IPS-NIHi11 (cell line): ENCODE measurements at places on chromosomes 11 and 22.
A peak's percentile ranks its signal among the peaks of the same experiment; 100 is the strongest.

- DNase-seq, result peak; percentile 76
Measured at GRCh38 chr11:70128435-70128906, 50.4 kb downstream of the ANO1 start.

- no peak for DNase-seq
Measured at GRCh38 chr22:45860201-45860600, 116.8 kb downstream of the WNT7B start.

- DNase-seq, result no peak
Measured at GRCh38 chr11:69263736-69264052, 30.3 kb upstream of the MYEOV start.

- no peak for DNase-seq
Measured at GRCh38 chr11:78081583-78081982, 1.9 kb upstream of the NDUFC2 start.

GRCh38 chr11:133476570-133477250, 55.6 kb downstream of the OPCML start:
- peak; percentile 25 for DNase-seq

DNA sequence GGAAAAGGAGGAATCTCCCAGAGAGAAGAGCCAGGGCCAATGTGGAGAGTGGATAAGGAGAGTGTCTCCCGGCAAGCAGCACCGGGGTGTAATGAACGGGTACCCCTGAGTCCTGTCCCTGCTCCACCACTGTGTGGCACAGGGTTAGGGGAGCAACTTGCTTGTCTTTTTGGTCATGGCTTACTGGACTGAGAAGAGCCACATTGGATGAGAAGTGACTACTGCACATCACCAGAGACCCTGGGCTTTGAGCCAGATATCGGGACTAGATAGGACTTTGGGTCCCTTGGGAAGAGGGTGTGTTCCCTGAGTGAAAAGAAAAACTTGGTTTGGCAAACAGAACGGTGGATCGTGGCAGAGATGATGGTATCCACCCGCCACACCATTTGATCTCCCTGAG, 24.6 kb downstream of the SDHAF2 start:
- DNase-seq, result no peak

- DNase-seq, result peak; percentile 89
Measured at GRCh38 chr22:43385770-43386641, 25.8 kb upstream of the MPPED1 start.

- DNase-seq, result no peak
Measured at GRCh38 chr11:34788642-34789041, 127.5 kb downstream of the APIP start.

- no peak for DNase-seq
Measured at GRCh38 chr11:69862797-69863543, 43.8 kb upstream of the FGF3 start.

DNA sequence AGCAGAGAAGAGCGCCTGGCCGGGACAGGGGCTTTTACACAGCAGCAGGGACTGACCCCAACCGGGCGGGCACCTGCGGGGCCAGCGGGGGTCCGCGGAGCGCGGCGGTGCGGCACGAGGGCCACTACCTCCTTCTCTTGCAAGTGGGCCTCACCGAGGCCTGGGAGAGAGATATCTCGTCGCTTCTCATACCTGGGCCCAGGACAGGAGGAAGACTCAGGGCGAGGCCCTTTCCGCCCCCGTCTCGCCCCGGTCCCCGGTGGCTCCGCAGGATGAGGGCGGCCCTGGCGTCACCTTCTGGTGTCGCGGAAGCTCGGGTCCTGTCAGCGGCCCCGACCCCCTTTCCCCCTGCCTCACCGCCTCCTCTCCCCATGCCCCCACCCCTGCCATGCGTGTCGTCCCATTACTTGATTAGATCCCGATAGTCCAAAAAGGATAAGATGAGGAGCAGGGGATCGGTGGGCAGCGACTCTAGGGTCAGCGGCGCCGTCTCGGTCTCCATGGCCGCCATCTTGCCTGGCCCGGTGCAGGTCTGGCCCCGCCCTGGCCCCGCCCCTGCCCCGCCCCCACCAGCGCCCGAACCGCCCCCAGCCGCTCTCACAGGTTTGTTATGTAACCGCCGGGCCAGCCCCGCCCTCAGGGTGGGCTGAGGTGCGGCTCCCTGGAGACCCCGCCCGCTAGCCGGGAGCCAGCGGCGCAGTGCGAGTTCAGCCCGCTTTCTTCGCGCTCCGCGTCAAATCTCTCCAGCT, at the start of gene FBXO3:
TSS of gene FBXO3 (minus strand) at position 534 of the 749 bp plus-strand sequence. CDS start at position 511, 23 bp downstream.
- peak; percentile 99 for DNase-seq

- DNase-seq, result no peak
Measured at GRCh38 chr11:101138245-101138930, 8.8 kb upstream of the PGR start.

DNA sequence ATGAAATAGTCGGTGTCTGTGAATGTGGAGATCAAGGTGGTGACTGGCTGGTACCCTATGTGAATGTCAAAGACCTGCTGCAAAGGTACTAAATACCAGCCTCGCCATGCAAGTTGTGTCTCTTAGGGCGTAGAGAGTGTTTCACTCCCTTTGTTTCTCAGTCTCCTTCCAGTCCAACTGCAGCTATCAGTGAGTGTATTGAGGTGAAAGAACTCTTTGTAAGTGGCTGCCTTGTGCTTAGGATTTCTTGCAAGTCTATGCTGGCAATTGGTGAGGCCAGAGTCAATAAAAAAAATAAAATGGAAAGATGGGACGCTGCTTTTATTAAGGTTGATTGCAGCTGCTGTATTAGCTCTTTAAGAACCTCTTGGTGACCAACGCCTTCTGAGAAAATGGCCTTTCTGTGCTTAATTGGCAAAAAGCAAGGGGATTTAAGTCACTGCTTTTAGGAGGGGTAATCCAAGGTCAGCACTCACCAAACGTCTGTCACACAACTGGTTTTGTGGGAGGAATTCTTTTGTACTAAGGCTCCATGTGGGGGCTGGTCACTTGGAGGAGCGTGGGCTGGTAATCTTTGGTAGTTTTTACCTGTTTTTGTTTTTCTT, 95.1 kb downstream of the PARVA start:
- DNase-seq, result no peak

- DNase-seq, result no peak
Measured at GRCh38 chr11:68976095-68976494, 4.7 kb downstream of the MRGPRD start.

DNA sequence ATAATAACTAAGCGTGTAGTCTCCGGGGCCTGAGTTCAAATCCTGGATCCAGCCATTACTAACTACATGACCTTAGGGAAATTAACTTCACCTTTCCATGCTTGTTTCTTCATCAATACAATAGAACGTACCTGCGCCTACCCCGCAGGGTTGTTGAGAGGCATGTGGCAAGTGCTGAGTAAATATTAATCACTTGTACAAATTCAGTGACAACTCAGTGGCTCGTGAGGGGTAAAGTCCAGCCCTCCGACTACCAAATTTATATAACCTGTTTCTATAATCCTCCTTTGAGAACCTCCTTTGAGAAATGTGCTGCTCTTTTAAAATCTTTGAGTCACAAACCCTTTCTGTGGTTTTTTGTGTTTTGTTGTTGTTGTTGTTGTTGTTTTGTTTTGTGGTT, 49.8 kb downstream of the FEZ1 start:
- no peak for DNase-seq

GRCh38 chr22:30307041-30307574, 17.8 kb upstream of the CASTOR1 start:
- no peak for DNase-seq

- DNase-seq, result no peak
Measured at GRCh38 chr22:23106906-23107367, 34.9 kb downstream of the RSPH14 start.

- peak; percentile 81 for DNase-seq
Measured at GRCh38 chr22:22787786-22788459, 99.7 kb upstream of the IGLL5 start.

- DNase-seq, result no peak
Measured at GRCh38 chr11:1743585-1744136, 6.7 kb downstream of the IFITM10 start.

DNA sequence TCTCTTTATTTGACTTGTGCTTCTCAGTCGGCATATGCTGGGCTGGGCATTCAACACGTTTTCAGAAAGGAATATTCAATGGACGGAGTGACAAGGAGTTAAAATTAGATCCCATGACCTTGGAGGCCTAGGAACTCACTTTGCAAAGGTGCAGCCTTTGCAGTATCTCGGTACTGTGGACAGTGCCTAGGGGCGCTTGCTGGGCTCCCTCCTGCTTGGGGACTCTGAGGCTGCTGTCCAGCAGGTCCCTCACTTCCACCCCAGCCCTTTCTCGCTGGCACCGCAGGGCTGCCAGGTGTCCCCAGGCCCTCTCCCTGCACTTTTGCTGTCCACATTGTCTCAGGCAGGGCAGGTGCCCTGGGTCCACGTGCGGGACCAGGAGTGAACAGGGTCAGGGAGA, 255.5 kb upstream of the B3GAT1 start:
- DNase-seq, result no peak
